NCI-H2081 treated with DMSO at 0.1 percent for 48 hours (cell line): ENCODE measurements at places on chromosomes 4 and X.

DNA sequence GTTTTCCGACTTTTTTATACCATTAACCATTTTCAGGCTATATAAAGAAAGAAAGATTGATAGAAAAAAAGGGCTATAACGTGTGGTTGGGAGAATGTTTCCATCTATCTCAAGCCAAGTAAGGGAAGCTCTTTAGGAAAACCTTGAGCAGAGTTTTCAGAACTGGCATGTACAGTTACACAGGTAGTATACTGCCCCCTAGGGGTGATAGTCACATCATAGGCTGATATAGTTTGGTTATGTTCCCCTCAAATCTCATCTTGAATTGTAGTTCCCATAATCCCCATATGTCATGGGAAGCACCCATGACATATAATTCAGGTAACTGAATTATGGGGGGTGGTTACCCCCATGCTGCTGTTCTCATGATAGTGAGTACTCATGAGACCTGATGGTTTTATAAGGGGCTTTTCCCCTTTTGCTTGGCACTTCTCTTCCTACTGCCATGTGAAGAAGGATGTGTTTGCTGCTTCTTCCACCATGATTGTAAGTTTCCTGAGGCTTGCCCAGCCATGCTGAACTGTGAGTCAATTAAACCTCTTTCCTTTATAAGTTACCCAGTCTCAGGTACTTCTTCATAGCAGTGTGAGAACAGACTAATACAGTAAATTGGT, 186.8 kb downstream of the TMA16 start:
- no peak for DNase-seq

DNA sequence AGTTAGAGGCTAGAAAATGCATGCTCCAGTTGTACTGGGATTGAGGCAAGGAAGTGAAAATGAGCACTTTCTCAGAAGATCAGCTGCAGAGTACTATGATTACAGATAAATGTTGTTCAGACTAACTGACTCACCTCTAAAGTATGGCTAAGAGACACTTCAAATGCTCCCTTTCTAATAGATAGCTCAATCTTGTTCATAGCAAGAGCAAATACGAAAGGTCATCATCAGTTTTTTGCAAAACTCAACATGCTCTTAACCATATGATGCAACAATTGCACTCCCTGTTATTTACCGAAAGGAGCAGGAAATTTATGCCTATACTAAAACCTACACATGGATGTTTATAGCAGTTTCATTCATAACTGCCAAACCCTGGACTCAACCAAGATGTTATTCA, 838.4 kb upstream of the INTU start:
- DNase-seq: no peak

DNA sequence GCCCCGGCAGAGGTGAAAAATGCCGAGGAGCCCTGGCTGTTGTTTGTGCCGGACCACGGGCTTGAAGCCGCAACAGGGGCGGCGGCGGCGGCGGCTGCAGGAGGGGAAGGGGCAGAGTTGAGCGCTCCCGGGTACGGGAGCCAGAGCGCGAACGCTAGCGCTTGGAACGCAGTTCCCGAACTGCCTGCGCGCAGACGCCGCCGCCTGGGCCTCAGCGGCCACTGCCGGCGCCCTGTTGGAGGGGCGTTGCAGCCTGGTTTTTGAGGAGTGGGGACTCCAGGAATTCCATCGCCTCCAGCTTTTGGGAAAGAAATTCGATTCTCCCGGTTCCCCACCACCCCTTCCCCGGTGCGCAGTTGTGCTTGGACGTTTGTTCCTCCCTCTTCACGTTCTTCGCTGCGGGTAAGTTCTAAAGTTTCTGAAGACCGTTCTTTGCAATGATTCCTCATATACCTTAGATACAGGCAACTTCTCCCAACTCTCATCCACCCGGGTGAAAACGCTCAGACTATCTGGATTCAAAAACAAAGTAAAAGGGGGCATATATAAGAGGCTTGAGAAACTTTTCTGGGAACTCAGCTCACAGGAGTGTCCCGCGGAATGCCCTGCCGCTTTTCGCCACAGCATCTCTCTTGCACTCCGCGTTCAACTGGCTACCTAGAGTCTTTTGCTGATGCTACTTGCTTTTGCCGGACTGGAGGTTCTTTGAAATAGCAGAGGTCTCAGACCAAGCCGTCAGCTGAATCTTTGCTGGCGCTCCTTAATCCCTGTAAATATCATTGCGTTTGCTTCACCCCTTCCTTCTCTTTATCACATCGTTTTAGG, 1.0 kb downstream of the FAT4 start:
- DNase-seq: no peak

- no peak for DNase-seq
These were observed 11.0 kb upstream of the FGG start for GRCh38 chr4:154623436-154623835.

- DNase-seq: no peak
These were observed 389.7 kb downstream of the SPRY1 start for GRCh38 chr4:123786163-123786915.

DNA sequence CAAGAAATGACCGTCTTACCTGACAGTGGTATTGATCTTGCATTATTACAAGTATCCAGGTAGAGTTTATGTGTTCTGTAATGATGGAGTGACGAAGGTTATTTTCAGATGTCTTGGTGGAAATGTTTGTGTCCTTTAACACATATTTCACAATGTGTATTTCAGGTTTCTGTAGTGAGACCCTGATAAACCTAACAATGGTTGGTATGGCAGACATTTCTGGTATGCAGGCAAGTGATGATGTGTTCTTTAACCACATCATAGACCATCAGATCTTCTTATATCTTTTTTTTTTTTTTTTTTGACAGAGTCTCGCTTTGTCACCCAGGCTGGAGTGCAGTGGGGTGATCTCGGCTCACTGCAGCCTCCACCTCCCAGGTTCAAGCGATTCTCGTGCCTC, 14.6 kb upstream of the ATXN3L start:
- no peak for DNase-seq

GRCh38 chrX:9091258-9091657, 57.3 kb upstream of the FAM9B start:
- DNase-seq: no peak

- no peak for DNase-seq
These were observed 295.4 kb downstream of the TRIML1 start for GRCh38 chr4:188434643-188435042.

DNA sequence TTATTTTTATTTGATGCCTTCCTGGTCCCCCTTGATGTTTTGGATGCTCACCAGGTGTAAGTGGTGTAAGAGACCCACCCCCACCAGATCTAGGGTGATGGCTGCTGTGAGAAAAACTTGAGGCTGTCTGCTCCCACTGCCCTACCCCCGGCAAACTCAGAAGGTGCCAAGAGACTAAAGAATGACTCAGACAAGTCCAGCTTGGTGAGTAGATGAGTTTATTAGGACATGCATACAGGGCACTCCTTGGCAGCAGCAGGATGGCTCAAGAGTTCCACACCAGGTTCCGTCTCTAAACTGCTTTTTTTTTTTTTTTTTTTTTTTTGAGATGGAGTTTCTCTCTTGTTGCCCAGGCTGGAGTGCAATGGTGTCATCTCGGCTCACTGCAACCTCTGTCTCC, 84.0 kb upstream of the HPF1 start:
- no peak for DNase-seq

DNA sequence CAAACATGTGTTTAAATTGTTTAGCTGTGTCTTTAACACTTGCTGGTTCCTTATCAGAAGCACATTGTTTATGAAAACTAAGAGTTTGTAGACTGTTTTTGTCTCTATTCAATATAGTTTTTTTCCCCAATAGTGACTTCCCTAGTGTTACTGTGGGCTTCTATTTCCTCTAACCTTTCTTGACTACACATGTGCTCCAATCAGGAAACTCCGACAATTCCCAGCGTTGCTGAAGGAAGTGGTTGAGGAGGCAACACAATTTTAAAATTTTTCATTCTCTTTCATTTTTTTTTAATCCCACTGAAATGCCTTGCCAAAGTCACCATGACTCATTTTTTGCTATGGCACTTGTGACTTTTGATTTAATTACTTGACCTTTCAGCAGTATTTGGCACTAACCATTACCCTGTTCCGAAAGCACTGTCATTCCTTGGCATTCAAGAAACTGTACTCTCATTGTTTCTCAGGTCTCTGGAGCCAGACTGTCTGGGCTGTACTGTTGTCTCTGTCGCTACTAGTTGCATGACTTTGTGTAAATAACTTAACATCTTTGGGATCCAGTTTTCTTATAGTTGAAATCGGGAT, 67.6 kb upstream of the FREM3 start:
- no peak for DNase-seq

- no peak for DNase-seq
These were observed 1.6 kb downstream of the SCML1 start for GRCh38 chrX:17738737-17739535.

- DNase-seq: no peak
These were observed 189.7 kb upstream of the SLIT2 start for GRCh38 chr4:20062054-20062453.

- DNase-seq: no peak
These were observed 172.3 kb downstream of the SPRY1 start for GRCh38 chr4:123568936-123569335.

DNA sequence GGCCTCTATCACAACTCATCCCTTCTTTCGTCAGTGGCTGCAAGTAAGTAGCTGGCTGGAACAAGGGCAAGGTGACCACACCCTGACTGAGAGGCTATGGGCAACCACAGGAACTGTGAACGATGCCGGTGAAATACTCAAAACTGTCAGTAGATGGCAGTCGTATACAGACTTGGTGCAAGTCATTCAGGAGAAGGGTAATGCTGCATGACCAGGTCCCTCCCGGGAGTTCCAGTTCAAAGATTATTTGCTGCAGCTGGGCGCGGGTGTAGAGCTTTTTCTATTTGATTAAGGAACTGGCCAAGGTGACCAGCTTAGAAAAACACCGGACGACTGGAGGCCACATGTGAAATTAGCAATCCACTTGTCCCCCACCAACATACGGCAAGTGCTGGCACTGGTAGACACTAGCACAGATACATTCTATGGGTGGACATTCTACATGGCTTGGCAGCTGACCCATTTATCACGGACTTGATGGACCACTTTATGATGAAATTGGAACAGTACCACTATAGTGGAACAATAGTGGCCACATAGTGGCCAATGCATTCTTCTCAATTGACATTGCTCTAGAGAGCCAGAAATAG, 726.6 kb downstream of the TRAM1L1 start:
- no peak for DNase-seq

DNA sequence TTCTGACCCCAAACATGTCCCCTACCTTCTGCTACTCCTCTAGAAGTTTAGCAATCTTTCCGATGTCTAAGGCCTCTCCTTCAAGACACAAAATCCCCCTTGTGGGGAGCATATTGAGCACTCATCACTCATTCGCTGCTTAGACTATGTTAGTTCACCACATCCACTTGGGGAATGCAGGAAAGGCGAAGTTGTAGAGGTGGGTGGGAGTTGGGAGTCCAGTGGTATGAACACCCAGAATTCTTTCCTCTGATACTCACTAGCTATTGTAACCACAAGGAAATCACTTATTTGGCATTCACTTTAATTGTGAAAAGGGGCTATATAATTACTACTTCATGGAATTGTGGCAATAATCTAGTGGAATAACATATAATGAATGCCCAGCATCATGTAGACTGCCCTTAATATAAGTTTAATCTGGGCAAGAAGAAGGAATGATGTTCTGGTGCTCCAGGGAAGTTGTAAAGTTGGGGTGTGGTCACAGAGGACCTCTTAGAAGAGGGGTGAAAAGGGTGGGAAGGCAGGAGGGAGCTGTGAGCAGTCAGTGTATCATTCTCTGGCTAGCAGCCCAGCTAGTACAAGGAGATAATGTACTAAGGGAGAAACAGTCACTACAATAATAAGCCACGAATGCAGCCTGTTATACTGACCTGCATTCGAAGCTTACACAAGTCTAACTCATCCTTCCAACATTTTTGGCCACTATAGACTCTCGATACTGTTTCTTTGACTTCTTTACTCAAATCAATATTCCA, 468.2 kb upstream of the DIPK2B start:
- DNase-seq: no peak

DNA sequence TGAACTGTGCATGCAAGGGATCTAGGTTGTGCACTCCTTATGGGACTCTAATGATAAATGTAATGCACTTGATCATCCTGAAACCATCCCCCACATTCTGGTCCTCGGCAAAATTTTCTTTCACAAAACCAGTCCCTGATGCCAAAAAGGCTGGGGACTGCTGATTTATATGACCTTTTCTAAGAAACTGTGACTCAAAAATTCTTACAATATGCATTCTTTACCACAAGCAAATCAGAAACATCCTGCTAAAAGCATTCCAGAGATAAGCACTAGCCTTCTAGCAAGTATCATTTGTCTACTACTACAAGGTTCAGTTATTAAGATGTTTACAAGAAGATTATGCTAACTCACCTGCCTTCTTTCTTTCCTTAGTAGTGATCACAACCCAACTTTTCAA, 166.5 kb upstream of the PCDH7 start:
- DNase-seq: no peak

DNA sequence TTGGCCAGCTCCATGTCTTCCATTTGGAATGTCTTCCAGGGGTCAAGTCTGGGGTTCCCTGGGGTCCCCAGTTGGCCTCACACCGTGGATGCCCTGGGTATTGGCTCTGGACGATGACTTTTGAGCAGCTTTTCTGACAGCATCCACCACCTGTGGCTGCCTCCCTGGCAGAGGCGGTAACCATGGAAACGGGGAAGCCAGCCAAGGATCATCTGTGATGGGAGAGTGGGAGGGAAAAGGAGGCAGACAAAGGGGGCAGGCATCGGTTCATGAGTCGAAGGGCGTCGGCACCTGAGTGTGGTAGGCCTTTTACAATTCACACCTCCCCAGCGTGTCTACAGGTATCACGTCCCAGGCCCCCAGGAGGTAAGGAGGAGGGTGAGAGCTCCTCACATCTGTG, 152.2 kb downstream of the ASMT start:
- no peak for DNase-seq

- no peak for DNase-seq
These were observed 43.3 kb downstream of the SPCS3 start for GRCh38 chr4:176363072-176363471.

DNA sequence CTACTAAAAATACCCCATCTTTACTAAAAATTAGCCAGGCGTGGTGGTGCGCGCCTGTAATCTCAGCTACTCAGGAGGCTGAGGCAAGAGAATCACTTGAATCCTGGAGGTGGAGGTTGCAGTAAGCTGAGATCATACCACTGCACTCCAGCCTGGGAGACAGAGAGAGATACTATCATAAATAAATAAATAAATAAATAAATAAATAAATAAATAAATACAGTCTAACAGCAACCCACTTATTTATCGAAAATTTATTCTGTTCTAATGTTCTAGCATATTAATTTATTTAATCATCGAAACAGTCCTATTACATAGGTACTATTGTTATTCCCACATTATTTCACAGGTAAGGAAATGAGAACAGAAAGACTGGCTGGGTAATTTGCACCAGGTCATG, 18.2 kb upstream of the TXK start:
- no peak for DNase-seq

GRCh38 chrX:103254171-103254824, 657 bp downstream of the TCEAL8 start:
- peak; percentile 22 for DNase-seq

GRCh38 chr4:186029571-186030398, 39.2 kb upstream of the TLR3 start:
- peak; percentile 8 for DNase-seq

DNA sequence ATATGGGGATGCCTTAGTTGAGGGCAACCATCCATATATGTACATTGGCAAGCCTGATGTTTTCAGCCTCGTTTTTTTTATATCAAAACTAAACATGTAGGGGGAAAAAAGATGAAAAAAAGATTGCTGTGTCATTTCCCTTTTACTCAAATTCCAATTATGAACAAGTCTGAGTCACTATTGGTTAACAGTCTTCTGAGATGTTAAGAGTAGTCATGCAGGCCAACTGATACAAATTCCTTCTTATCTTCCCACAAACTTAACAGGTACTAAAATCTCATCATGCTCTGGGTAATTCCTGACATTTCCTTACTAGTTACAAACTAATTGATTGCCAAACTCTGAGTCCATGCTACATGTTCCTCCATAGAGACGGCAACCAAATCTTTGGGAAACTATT, 222.1 kb downstream of the FRMPD4 start:
- no peak for DNase-seq
